ENCODE measurements at places on chromosomes 13 and 19. TPM values are rescaled to one million over a fixed set of nuclear protein-coding genes. Genes with fewer than 3 reads are reported as not detected.

Gene PGLYRP2
- total RNA-seq = not detected

Gene LHFPL6
- 10.1 TPM for total RNA-seq

Gene RASGRP4
- total RNA-seq = not detected

Gene ZNF569
- total RNA-seq = 7.6 TPM
